Hypothalamus (tissue), 51 donors: ENCODE measurements at places on chromosomes 13 and 19.

GRCh38 chr19:3852614-3853254, 16.1 kb downstream of the ZFR2 start:
- no peak for DNase-seq

DNA sequence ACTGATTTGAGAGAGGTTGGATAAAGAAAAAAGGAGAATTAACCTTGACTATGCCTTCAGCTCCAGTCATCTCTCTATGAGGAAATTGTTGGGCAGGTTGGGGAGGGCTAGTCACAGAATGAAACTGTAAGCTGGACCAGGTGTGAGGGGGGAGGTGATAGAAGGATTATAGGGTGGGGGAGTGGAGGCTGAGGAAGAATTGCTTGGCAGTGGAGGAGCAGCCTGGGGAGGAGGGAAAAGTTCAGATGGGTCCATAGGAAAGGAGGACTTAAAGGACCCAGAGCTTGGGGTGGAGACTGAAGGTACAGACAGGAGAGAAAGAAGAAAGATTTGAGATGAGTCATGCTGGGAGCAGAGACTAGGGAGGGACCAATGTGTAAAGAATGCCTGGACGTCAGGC, 8.2 kb upstream of the ZNF431 start:
- no peak for DNase-seq

- DNase-seq: no peak
Measured at GRCh38 chr13:101545521-101545920, 93.0 kb downstream of the ITGBL1 start.

GRCh38 chr19:15123031-15123890, 16.1 kb downstream of the SYDE1 start:
- no peak for DNase-seq
